ENCODE measurements at places on chromosomes 2 and 18.

GRCh38 chr18:39167990-39168389 lies 1602.4 kb upstream of the CELF4 start:
- DNase-seq, result no peak

- DNase-seq, result no peak
Observed at GRCh38 chr2:177606636-177607035, 214.1 kb downstream of the AGPS start.

- no peak for DNase-seq
Observed at GRCh38 chr2:47152803-47153202, 2.3 kb downstream of the STPG4 start.

- DNase-seq, result no peak
Observed at GRCh38 chr2:120531863-120532600, 186.1 kb downstream of the INHBB start.

- DNase-seq, result no peak
Observed at GRCh38 chr2:5039241-5039975, 652.8 kb upstream of the SOX11 start.

GRCh38 chr2:30150786-30151185 lies 4.0 kb downstream of the YPEL5 start:
- no peak for DNase-seq

DNA sequence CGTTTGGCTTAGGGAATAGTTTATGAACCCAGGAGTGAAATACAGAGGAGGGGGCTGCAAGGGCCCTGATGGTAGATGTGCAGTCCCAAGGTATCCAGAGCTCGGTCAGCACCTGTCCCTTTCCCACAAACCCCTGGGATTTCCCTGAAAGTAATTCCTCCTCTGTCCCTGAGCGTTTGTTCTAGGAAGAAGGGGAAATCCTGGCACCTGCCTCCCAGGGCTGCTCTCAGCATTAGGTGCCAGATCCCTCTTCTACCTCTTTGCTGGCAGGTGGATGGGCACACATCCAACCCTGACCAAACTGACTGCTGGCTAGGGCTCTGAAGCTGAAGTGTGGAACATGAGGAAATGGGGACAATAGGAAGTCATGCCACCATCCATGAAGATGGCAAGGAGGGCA lies 824.0 kb downstream of the SLC4A3 start:
- DNase-seq, result no peak

DNA sequence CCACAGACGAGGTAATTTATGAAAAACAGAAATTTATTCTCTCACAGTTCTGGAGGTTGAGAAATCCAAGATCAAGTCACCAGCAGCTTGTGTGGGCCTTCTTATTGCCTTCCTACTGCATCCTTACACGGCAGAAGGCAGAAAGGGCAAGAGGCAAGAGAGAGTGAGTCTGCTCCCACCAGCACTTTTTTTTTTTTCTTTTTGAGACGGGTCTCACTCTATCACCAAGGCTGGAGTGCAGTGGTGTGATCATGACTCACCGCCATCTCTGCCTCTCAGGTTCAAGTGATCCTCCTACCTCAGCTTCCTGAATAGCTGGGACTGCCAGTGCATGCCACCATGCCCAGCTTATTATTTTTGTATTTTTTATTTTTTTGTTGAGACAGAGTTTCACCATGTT lies 78.5 kb upstream of the HK2 start:
- DNase-seq, result no peak

- DNase-seq, result peak; percentile 37
Observed at GRCh38 chr2:8676921-8677645, 4.8 kb upstream of the ID2 start.

DNA sequence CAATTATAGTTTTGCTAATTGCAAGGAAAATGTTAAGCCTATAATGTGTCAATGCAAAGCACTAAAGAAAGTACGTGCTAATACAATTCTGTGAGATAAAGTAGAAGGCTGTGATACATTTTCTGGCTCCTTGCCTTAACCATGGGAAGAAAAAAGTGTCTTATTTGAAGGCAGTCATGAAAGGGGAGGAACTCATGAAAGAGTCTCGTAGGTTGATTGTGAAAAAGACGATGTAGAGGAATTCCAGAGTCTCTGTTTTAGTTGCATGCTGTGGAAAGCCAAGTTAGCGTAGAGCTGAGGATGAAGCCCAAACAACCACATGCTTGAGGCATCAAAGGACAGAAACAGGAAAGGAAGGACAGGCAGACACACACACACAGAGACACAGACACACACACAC lies 214.1 kb downstream of the MEIS1 start:
- DNase-seq, result no peak

GRCh38 chr2:73218298-73218697 lies 4.3 kb downstream of the SMYD5 start:
- no peak for DNase-seq

Measured in breast epithelium (tissue), 4 donors.